Lower leg skin (tissue), 4 donors: ENCODE measurements at places on chromosomes 5 and 9. TPM values are rescaled to one million over a fixed set of nuclear protein-coding genes. Genes with fewer than 3 reads are reported as not detected.
A peak's percentile ranks its signal among the peaks of the same experiment; 100 is the strongest.

DNA sequence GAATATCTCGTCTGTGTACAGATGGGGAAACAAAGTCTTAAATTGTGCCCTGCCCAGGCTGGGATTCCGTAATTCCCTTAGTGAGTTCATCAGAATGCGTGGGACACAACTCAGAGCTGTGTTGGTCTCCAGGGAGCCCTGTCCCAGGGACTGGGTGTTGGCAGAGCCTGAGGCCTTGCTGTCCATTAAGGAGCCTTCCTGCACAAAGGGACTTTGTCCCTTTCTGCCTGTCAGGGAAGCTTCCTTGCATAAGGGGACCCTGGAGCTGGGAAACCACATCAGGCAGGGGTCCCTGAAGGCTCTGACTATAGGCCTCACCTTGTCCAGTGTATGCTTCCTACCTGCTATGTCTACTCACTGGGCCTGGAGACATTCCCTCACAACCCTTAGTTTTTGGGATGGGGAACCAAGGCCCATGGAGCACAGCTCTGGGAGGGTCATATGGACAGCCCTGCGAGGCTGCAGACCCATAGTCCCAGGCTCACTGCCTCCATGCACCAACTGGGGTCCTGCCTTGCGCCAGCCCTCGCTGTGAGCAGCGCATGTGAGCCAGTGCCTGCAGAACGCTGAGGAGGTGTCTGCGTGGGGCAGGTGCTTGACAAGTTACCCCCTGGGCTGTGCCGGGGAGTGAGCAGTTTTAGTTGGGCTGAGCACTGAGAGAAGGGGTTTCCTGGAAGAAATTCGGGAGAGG lies 1.6 kb downstream of the CARD19 start:
- no peak for DNase-seq

The KCTD16 gene
- total RNA-seq = not detected

GRCh38 chr5:148636353-148636752 lies 18.0 kb downstream of the HTR4 start:
- DNase-seq = no peak

GRCh38 chr5:95027151-95027721 lies 257.7 kb downstream of the MCTP1 start:
- DNase-seq = no peak

- DNase-seq = no peak
These were observed 648.5 kb downstream of the BNC2 start for GRCh38 chr9:16221822-16222547.

DNA sequence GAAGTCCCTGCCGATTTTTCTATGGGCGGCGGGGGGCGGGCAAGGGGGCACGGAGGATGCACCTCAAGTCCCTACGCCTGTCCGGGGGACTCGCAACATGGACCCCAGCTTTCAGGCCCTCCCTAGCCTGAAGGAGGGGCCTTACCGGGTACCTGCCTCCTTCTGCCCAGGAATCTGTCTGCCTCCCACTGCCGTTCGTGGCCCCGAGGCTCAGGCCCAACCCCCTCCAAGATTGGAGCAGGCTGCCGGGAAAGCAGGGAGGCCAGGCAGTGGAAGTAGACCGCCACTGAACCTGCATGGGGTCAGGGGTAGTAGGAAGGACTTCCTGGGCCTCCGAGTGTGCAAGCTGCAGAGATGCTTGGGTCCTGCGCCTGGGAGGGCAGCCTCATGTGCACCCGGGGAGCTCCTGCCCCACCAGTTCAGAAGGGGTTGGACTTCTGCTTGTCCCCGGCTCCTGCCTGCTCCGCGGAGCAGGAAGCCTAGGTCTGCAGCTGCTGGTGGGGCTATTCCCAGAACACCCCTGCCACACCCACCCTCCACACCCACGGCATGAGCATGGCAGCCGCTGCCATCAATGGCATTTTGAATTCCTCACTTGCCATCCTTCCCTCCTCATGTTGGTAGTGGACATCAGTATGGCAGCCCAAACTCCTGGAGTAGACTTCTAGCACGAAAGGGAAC lies 1312.7 kb upstream of the ACO1 start:
- DNase-seq = peak; percentile 75

- DNase-seq = peak; percentile 87
These were observed 398 bp upstream of the BASP1 start for GRCh38 chr5:17216974-17217492.

The ZNF79 gene
- total RNA-seq = 9.7 TPM

- peak; percentile 67 for DNase-seq
These were observed 143.2 kb downstream of the CACNA1B start for GRCh38 chr9:138020795-138021182.
